ENCODE measurements at places on chromosomes 7 and 10.

GRCh38 chr7:117383483-117384189, 43.7 kb downstream of the ASZ1 start:
- no peaks in the 10 kb centered on the region for H3K36me3 ChIP-seq
- H3K27ac ChIP-seq, result no peak overlapping the region
- no peaks in the 10 kb centered on the region for H3K4me1 ChIP-seq
- H3K4me3 ChIP-seq, result no peak overlapping the region
- no peaks in the 10 kb centered on the region for H3K27me3 ChIP-seq
- no peak for DNase-seq

DNA sequence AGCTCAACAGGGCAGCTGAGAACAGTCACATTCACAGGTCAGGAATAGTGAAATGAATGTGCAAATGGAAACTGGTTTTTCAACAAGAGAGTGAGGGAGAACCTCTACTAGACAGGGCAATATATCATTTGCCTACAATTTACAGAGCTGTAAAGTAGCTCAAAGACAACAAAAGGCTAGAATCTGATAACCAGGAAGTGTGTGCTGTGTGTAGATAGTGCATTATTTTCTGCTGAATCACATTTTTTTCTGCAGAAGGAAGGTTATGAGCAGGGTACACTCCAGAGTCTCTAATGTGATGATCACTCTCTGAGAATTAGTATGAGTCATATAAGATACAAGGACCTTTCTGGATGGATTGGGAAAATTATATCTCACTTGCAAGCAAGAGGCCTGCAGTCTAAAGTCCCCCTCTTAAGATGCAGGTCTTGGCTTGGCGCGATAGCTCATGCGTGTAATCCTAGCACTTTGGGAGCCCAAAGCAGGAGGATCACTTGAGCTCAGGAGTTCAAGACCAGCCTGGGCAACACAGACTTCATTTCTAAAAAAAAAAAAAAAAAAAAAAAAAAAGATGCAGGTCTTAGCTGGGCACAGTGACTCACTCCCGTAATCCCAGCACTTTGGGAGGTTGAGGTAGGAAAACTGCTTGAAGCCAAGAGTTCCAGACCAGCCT, 59.9 kb upstream of the COBL start:
- H3K4me3 ChIP-seq, result no peak overlapping the region
- no peak for DNase-seq

GRCh38 chr10:125377368-125377767, 217.0 kb upstream of the CTBP2 start:
- H3K4me1 ChIP-seq, result no peaks in the 10 kb centered on the region
- DNase-seq, result no peak
- no peaks in the 10 kb centered on the region for H3K27me3 ChIP-seq
- H3K27ac ChIP-seq, result no peak overlapping the region
- no peak overlapping the region for H3K4me3 ChIP-seq

GRCh38 chr7:123131140-123131539, 68.6 kb downstream of the SLC13A1 start:
- DNase-seq, result no peak
- H3K27me3 ChIP-seq, result no peaks in the 10 kb centered on the region
- H3K4me3 ChIP-seq, result no peak overlapping the region
- H3K27ac ChIP-seq, result no peak overlapping the region
- no peaks in the 10 kb centered on the region for H3K36me3 ChIP-seq

DNA sequence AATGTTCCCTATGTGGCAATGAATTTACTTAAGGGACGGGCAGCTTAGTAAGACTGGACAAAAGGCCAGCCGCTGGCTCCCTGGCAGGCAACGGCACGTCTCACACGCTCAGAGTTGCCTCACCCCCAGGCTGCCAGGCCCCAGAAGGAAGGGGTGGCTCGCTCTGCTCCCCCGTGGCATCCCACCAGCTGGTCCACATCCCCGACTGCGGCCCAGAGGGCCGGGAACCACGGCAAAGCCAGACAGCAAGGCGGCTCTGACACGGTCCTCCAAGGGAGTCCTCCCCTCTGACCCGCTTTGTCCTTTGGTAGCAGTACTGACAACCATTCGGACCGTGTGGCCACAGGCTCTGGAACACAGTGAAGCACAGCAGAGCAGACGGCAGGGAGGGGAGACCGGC, 34.1 kb downstream of the NUDT1 start:
- H3K4me3 ChIP-seq, result no peak overlapping the region
- no peak overlapping the region for H3K27ac ChIP-seq

GRCh38 chr10:93075369-93076221, 1.9 kb downstream of the CYP26A1 start:
- H3K4me3 ChIP-seq, result no peak overlapping the region
- peaks cover 41% of the 10 kb centered on the region for H3K4me1 ChIP-seq
- no peaks in the 10 kb centered on the region for H3K36me3 ChIP-seq
- no peak overlapping the region for H3K27ac ChIP-seq
- no peak for DNase-seq
- peaks cover 93% of the 10 kb centered on the region for H3K27me3 ChIP-seq

- H3K27ac ChIP-seq, result no peak overlapping the region
- H3K4me1 ChIP-seq, result no peaks in the 10 kb centered on the region
- H3K36me3 ChIP-seq, result no peaks in the 10 kb centered on the region
- H3K4me3 ChIP-seq, result no peak overlapping the region
- no peak for DNase-seq
Observed at GRCh38 chr10:13066527-13066926, 33.4 kb upstream of the OPTN start.

GRCh38 chr7:149490083-149490760, 7.4 kb downstream of the ZNF746 start:
- H3K27me3 ChIP-seq, result no peaks in the 10 kb centered on the region
- DNase-seq, result no peak
- H3K4me3 ChIP-seq, result no peak overlapping the region
- H3K27ac ChIP-seq, result no peak overlapping the region
- peaks cover 87% of the 10 kb centered on the region for H3K36me3 ChIP-seq
- no peaks in the 10 kb centered on the region for H3K4me1 ChIP-seq

DNA sequence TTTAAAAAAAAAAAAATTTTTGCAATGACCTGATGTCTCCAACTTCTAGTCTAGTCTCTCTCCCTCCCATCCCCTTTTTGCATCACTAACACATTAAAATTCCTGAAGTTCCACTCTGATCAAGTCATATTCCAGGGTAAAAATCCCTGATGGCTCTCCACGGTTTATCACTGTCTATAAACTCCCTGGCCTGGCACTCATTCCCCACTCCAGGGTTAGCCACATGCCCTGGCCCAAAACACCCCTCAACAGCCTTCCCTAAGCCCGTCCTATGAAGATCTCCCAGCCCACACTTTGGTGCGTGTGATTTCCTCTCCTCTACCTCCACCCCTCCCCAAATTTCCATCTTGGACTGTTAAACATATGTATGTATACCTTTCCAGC, 125.4 kb downstream of the JAZF1 start:
- H3K4me1 ChIP-seq, result peaks cover 25% of the 10 kb centered on the region
- no peaks in the 10 kb centered on the region for H3K36me3 ChIP-seq
- H3K27ac ChIP-seq, result no peak overlapping the region
- no peaks in the 10 kb centered on the region for H3K27me3 ChIP-seq
- no peak for DNase-seq

- DNase-seq, result no peak
- no peaks in the 10 kb centered on the region for H3K27me3 ChIP-seq
- H3K36me3 ChIP-seq, result no peaks in the 10 kb centered on the region
- no peak overlapping the region for H3K4me3 ChIP-seq
Observed at GRCh38 chr7:104922182-104923009, 91.6 kb upstream of the KMT2E start.

GRCh38 chr7:1569016-1569415, 816 bp downstream of the PSMG3 start:
- no peak overlapping the region for H3K27ac ChIP-seq
- no peak for DNase-seq
- H3K4me3 ChIP-seq, result peak overlapping the region; percentile 76
- H3K36me3 ChIP-seq, result no peaks in the 10 kb centered on the region

DNA sequence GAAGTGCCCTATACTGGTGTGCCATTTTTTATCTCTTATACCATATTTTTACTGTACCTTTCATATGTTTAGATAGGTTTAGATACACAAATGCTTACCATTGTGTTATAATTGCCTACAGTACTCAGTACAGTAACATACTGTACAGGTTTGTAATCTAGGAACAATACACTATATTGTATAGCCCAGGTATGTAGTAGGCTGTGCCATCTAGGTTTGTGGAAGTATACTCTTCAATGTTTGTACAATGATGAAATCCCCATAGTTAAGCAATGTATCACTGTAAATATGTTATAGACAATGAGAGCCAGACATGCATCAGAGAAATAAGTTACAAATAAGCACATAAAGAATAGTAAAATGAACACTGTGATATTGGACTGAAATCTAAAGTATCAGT, 109.1 kb downstream of the IQUB start:
- no peak for DNase-seq
- no peak overlapping the region for H3K27ac ChIP-seq
- H3K36me3 ChIP-seq, result no peaks in the 10 kb centered on the region
- H3K27me3 ChIP-seq, result no peaks in the 10 kb centered on the region
- H3K4me3 ChIP-seq, result no peak overlapping the region

DNA sequence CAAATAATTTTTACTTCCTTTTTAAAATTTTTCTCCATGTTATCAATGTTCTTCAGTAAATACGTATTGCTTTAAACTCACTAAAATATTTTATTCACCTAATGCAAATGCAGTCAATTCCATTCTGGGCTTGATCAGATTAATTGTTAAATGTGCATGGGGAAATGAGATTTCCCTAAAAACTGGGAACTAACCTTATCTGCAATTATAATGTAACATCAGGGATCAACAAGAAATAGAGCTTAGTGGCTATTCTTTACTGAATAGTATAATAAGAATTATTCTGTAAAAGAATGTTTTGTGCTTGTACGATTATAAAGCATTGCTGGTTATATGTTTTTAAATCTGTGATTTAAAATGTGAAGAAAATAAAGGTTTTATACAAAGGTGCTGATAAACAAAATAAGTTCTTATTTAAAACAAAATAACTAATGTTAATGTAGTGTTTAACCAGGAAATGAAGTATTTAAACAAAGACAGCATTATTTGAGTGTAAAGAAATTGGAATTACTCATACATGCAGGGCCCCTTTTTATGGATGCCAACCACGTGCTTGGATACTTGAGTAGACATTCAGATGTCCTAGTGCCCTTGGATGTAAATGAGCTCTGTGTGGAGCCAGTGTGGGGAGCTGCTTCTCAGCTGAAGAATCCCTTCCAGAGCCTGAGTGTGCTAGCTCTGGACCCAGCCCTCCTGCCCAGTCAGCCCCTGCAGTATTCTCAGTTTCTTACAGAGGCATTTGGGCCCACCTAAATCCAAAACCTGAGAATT, 84.2 kb downstream of the REEP3 start:
- no peaks in the 10 kb centered on the region for H3K27me3 ChIP-seq
- H3K27ac ChIP-seq, result no peak overlapping the region
- H3K4me3 ChIP-seq, result no peak overlapping the region
- H3K4me1 ChIP-seq, result no peaks in the 10 kb centered on the region
- H3K36me3 ChIP-seq, result no peaks in the 10 kb centered on the region

- H3K36me3 ChIP-seq, result no peaks in the 10 kb centered on the region
- no peaks in the 10 kb centered on the region for H3K27me3 ChIP-seq
- H3K27ac ChIP-seq, result no peak overlapping the region
Observed at GRCh38 chr10:3530346-3530745, 254.7 kb downstream of the KLF6 start.

DNA sequence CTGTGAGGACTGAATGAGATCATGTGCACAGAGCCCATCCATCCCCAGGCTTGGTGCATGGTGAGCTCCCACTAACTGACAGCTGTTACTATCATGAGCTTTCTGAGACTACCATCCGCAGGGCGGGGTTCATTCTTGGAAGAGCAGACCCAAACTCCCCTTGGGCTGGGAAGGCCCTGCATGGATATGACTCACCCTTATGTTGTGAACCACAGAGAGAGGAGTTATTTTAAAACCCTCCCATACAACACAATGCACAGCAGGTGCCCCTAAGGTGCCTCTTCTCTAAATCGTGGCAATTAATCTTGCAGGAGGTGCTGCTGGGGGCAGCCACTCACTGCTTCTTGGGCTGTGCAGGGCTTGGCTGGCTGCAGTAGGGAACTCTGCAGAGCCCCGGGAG, 219.1 kb downstream of the GFRA1 start:
- H3K4me3 ChIP-seq, result no peak overlapping the region
- no peaks in the 10 kb centered on the region for H3K36me3 ChIP-seq
- no peaks in the 10 kb centered on the region for H3K27me3 ChIP-seq
- no peak for DNase-seq

DNA sequence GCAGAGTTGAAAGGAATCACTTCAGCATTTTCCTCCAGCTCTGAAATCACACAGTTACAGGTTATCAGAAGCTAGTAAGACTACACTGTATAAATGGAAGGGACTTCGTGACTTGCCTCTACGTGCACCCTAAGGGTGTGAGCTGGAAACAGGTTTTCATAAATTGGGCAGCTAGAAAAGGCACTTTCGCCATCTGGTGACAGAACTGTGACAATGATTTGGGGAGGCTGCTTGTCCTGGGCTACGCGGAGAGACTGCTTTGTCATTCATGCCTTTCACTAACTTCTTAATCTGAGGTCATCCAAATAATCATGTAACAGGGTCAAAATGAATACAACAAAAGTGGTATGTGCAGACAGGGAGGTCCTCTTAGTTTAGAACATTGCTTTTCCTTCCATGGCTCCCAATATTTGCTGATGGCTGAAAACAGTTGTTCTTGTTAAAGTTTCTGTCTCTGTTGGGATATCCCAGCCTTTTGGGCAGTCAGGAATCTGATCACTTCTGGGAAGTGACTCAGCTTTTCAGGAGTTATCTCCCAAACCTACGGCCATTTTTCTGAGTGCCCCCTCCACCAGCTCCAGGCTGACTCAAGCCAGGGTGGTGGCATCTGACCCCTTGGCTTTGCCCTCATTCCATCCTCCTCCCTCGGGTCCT, 17.8 kb downstream of the VWC2 start:
- no peaks in the 10 kb centered on the region for H3K27me3 ChIP-seq
- H3K4me1 ChIP-seq, result no peaks in the 10 kb centered on the region
- peak; percentile 33 for DNase-seq

GRCh38 chr7:148563583-148564274, 26.8 kb upstream of the C7orf33 start:
- H3K27me3 ChIP-seq, result no peaks in the 10 kb centered on the region
- no peaks in the 10 kb centered on the region for H3K36me3 ChIP-seq
- peak overlapping the region; percentile 59 for H3K27ac ChIP-seq
- H3K4me3 ChIP-seq, result no peak overlapping the region
- no peak for DNase-seq
- H3K4me1 ChIP-seq, result no peaks in the 10 kb centered on the region

- H3K27ac ChIP-seq, result peak overlapping the region; percentile 84
- no peaks in the 10 kb centered on the region for H3K36me3 ChIP-seq
- no peak for DNase-seq
- no peaks in the 10 kb centered on the region for H3K27me3 ChIP-seq
- H3K4me3 ChIP-seq, result no peak overlapping the region
- H3K4me1 ChIP-seq, result peaks cover 87% of the 10 kb centered on the region
Observed at GRCh38 chr10:119410361-119411116, 132.0 kb downstream of the RGS10 start.

DNA sequence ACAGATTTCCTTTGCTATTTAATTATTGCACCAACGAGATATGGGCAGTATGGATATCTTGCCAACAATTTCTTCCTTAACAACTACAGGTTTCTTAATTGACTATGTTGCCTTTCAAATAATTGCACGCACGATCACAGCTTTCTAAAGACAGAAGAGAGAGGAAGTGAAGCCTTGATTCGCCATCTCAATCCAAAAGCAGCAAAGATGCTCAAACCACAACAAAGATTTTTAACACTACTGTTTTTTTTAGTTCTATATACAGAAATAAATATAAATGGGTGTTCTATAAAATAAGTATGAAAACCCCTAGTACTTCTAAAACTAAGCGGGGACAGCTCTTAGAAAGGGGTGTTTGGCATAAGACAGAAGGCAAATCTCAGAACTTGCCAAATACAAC, 251.3 kb downstream of the SFMBT2 start:
- no peak overlapping the region for H3K27ac ChIP-seq
- H3K4me3 ChIP-seq, result no peak overlapping the region
- H3K27me3 ChIP-seq, result no peaks in the 10 kb centered on the region
- H3K36me3 ChIP-seq, result peaks cover 60% of the 10 kb centered on the region
- DNase-seq, result no peak
- H3K4me1 ChIP-seq, result no peaks in the 10 kb centered on the region
